ENCODE measurements at places on chromosomes 1 and 21.

- no peak for DNase-seq
Measured at GRCh38 chr1:17066361-17067068, 12.7 kb upstream of the SDHB start.

- no peak for DNase-seq
Measured at GRCh38 chr1:57162607-57163261, 196.9 kb upstream of the C8B start.

DNA sequence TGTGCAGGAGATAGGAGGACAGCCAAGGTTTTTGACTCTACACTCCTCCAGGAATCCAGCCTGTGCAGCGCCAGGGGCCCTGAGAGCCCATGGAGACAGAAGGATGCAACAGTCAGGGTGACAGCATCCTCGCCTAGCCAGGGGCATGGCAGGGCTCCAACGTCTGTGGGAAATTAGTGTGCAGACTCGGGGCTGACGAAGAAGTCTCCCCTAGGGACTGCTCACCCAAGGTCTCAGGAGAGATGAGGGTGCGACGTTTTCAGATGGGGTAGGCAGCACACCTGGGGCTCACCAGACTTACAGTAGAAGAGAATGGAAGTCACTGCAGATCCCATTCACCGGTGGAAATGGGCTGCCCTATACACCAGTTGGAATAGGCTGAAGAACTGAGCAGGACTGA is 241.7 kb downstream of the SETD4 start:
- DNase-seq: no peak

DNA sequence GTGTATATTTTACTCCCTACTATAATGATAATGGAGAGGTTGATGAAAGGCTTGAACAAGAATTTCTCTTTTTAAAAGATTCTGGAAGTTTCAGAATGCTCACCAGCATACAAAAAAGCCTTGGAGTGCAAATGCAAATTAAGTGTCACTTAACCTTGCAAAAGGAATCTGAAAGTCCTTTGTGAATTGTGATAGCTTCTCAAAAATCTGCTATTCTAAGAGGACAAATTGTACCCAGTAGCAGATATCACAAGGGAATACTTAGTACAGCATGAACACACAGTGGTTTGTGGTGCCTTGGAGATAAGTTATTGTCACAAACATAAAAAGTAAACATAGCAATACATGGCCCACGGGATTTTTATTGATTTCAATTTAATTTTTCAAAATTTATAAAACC is 1208.3 kb upstream of the B3GALT2 start:
- no peak for DNase-seq

DNA sequence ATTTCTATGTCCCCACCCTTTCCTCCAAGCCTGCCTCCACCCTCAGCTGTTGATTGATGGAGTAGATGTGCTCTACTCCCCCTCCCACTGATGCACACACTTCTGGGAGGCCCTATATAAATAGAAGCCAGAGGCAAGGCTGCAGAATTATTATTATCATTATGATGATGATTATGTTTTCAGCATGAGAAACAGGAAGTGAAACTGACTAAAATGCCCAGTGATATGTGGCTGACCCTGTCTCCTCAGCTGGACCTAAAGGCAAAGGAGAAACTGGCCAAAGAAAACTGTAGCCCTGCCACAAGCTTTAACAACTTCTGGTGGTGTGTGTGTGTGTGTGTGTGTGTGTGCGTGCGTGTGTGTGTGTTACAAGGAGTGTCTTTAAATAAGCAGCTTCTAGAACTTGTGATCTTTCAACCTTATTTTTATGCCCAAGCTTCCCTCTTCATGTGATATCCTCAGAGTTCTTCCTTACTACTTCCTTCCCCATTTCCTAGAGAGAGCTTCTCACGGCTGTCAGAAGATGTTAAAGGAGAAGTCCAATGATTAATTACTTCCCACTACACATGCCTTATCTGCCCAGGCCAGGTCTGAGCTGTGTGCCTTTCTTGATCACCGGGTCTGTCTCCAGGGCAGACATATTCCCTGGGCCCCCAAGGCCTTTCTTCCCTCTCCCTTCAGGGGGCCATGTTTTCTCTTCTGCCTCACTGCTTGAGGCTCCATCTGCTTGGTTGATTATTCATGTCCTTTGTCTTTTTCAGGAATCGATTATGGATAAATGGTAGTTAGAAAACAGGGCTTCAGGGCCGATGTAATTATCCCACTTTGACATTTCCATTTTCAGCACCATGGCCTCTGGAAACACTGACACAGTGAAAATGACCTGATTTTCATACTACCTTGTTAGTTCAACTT is 11.6 kb upstream of the MAPKAPK2 start:
- no peak for DNase-seq

- DNase-seq: no peak
Measured at GRCh38 chr21:29678626-29679025, 261.2 kb downstream of the GRIK1 start.

DNA sequence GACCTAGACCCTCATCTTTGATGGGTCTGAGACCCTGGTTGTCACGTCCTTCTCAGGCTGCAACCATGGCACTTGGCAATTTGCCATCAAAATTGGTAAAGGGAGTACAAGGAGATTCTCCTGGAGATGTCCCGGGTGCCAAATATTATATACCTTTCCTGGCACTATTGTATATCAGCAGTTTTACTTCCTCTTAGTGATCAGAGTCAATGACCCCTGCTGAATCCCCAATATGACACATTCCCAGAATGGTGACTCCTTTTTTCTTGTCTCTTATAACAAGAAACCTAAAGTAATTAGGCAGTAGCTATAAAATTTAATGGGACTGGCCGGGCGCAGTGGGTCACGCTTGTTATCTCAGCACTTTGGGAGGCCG is 39.6 kb upstream of the CDC42BPA start:
- DNase-seq: no peak
